ENCODE measurements at places on chromosomes 4 and X. TPM values are rescaled to one million over a fixed set of nuclear protein-coding genes. Genes with fewer than 3 reads are reported as not detected.

DNA sequence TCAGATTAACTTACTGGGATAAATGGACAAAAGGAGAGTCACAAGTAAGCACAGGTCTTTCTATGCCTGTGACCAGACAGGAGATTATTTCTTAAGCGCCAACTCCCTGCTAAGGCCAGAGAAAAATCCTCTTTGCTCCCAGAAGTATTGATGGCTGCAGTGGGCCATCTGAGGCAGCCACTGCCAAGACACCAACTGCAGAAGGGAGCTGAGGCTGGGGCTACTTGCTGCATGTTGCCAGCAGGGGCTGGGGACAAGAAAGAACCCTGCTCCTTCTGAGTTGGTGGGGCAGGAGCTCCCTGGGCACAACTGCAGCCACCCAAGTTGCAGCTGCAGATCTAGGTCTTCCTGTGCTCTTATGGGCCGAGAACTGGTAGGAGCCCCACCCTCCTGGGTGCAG, 1075.3 kb downstream of the PCDH18 start:
- H3K27ac ChIP-seq: no peak overlapping the region
- H3K4me1 ChIP-seq: no peaks in the 10 kb centered on the region
- no peak overlapping the region for H3K4me3 ChIP-seq
- no peaks in the 10 kb centered on the region for H3K27me3 ChIP-seq

Gene CXCL10
- not detected for total RNA-seq

Gene ARSJ
- total RNA-seq: 51.5 TPM

Gene ZNF141
- 1.0 TPM for total RNA-seq

Gene SGCB
- 32.8 TPM for total RNA-seq
